ENCODE measurements at places on chromosomes 3 and 15.
A peak's percentile ranks its signal among the peaks of the same experiment; 100 is the strongest.

DNA sequence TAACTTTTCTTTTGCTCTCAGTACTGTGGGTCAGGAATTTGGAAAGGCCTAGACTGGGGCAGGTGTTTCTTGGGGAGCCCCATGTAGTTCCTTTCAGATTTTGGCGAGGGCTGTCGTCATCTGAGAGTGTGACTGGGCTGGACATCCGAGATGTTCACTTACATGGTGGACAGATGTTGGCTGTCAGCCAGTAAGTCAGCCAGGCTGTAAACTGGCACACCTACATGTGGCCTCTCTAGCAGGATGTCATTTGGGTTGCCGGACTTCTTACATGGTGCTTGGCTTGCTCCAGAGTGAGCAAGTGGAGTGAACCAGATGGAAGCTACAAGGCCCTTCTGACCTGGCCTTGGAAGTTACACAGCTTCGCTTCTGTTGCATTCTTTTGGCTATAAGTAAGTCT lies 20.7 kb downstream of the TATDN2 start:
- DNase-seq, result no peak

GRCh38 chr15:88258093-88258641 lies 1.6 kb upstream of the NTRK3 start:
- DNase-seq, result no peak

DNA sequence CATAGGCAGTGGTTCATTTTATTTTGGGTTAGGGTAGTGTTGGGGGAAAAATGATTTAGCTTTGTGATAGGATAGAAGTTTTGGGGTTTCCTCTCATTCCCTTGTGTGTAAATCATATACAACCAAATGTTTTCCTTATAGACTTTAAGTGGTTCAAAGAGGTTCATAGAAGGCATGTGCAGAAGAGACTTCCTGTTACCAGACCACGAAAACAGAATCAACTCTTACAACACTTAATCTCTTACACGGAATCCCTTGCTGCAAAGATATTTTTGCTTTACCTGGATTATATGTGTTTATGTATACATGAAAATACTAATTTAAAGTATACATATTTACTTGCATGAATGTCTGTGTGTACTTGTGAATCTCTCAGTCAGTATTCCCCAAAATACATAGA lies 2.9 kb downstream of the TMOD2 start:
- no peak for DNase-seq

- DNase-seq, result no peak
Measured at GRCh38 chr3:141388395-141388794, 20.1 kb downstream of the ZBTB38 start.

- no peak for DNase-seq
Measured at GRCh38 chr15:99426431-99427105, 139.2 kb upstream of the MEF2A start.

DNA sequence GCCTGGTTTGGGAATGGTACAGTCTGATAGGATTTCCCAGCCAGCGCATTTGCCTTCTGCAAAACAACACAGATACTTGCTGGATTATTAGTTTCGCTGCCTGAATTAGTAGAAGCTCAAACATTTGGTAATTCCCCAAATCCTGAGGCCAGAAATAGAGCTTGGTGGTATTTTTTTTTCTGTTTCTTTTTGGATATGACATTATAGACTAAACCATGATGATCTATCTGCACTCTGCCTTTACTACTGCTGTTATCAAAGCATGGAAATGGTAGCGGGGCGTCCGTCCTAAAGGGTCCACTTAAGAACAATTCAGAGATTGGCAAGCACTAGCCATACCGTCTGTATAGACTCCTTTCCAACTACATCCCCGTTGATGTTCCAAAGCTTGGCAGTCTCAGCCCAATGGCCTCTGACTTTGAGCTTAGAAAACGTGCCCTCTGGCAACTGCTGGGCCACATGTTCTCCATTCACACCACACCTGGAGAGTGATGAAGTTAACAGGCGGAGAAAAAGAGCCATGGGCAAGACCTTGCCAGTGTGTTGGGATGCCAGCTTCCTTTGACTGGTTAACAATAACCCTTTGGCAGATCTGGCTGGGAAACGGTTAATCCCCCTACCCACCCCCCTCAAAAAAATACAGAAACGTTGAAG lies 241.0 kb upstream of the NR2F2 start:
- DNase-seq, result no peak

DNA sequence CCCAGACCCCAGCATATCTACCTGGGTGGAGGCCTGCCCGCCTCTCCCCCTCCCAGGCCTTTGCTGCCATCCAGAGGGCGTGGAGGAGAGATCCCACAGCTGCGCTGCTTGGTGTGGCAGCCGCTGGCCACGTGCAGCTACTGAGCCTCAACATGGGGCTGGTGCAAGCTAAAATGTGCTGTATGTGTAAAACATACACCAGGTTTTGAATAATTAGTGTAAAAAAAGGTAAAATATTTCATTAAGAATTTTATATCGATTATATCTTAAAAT lies 95.8 kb downstream of the SEC22A start:
- no peak for DNase-seq

- DNase-seq, result no peak
Measured at GRCh38 chr3:20103731-20104130, 63.5 kb downstream of the KAT2B start.

GRCh38 chr3:123414973-123415775 lies 33.7 kb downstream of the ADCY5 start:
- DNase-seq, result no peak

GRCh38 chr15:75655931-75656330 lies 8.2 kb downstream of the SNX33 start:
- DNase-seq, result peak; percentile 98

DNA sequence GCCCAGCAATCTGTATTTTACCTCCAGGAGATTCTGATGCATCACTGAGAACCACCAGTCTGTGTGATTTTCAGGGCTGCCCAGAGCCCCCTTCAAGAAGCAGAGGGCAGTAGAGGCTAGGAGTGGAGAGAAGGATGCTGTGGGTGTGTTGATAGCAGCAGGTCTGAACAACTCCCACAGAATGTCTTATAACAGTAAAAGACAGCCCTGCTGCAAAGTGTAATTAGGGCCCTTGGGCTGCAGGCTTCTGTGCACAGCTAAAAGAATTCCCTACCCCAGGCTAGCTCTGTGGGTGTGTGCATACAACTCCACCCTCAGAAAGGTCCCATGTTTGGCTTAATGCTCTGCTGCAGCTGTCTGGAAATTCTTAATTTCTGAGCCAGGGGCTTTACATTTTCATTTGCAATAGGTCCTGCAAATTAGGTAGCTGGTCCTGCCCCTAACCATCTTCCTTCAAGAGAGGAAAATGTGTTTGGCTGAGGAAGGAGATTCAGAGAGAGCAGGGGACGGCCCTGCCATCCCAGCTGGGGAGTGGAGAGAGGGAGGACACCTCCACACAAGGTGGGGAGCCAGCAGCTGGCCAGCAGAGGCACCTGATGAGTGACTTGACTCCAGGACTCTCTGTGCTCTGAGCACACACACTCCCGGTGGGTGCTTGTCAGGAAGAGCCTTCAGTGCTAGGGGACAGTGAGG lies 43.2 kb upstream of the RAB6B start:
- no peak for DNase-seq

DNA sequence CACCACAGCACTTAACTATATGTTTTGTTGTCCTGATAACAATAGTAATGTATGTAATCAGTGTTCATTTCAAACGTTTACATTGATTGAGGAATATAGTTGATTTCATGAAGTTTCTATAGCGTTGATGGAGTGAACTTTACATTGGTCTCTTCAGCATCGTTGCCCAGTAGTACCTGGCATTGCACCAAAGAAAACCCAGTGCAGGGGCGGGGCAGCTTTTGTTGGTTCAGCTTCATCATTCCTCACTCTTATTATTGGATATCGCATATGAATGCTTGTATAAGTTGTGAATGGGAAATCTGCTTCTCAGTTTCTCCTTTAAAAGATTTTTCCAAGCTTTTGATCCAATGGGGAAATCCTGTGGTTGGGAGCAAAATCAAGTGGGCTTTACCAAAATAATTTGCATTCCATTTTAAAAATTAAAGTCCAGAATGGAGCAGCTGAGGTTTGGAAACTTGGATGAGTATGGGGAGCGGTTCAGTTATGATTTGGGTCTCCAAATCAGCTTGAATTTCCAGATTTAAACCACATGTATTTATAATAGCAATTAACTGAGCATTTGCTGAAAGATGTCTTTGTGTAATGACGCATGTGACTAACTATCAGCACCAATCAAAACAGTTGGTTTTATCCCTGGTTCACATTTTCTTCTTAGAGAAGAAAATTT lies 213.7 kb downstream of the ALCAM start:
- no peak for DNase-seq

DNA sequence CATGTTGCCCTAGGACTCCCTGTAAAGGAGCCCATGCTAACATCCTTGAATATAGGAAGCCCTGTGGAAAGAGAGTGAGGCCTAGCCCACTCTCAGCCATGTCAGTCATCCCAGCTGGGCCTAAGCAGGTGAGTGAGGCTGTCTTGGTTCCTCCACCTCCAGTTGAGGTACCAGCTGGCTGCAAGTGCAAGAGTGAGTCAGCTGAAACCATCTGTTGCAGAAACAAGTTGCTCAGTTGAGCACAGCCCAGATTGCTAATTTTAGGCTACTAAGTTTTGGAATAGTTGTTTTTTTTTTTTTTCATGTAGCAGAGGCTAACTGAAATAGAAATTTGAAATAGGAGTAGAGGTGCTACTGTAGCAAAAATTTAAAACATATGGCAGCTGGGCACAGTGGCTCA lies 43.7 kb upstream of the ADPGK start:
- peak; percentile 82 for DNase-seq

- no peak for DNase-seq
Measured at GRCh38 chr3:195285372-195285771, 14.4 kb upstream of the XXYLT1 start.

GRCh38 chr15:51770902-51771301 lies 19.5 kb downstream of the TMOD2 start:
- no peak for DNase-seq

DNA sequence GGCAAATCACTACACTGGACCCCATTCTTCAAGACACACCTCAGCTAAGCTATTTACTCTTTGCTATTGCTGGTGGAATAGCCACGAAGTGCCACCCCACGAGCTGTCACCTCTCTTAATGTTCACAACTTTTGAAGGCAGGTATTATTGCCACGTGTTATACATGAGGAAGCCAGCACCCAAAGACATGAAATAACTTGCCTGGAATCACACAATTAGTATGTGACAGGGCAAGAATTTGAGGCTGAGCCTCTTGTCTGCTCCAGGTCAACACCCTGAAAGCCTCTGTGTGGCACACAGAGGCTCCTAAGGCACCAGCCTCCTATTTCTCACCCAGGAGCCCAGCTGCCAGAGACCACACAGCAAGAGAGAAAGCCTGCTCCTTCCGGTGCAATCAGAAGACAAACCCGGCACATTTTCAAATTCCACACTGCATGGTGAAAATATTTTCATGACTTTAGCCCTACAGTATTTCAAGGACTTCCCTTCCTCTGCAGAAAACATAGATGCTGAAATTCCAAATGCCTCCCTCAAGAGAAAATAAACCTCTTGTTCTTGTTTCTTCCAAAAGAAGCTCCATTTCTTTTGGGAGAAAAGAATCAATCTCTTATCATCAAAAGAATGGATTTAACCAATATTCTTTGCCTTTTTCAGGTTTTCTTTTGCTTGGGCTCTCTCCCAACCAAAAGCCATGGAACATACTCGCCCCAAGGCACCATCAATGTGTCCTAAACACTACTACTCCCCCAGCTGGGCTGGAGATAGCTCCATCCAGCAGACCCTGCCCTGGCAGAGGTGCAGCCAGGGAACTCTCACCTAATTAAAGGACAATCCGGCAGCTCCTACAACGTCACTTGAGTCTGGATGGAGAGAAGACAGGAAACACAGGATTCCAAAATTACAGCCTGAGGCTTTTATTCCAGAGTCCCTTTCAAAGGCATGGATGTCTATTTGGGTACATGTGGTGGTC lies 84.7 kb upstream of the THBS1 start:
- DNase-seq, result no peak

DNA sequence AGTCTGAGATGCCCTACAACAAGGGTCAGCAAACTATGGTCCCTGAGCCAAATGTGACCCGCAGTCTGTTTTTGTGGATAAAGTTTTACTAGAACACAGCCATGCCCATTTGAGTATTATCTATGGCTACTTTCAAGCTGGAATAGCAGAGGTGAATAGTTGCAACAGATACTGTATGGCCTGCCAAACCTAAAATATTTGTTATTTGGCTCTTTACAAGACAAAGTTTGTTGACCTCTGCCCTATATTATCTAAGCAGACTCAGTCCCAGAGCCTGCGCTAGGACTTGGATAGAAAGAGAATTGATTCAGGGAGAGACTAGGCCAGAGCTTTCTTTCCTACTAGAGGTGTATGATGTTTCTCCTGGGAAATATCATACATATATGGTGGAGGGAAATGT lies 81.7 kb upstream of the NMNAT3 start:
- DNase-seq, result no peak

- no peak for DNase-seq
Measured at GRCh38 chr3:14457999-14458398, 55.6 kb downstream of the SLC6A6 start.

- DNase-seq, result no peak
Measured at GRCh38 chr3:17932136-17932771, 189.8 kb upstream of the TBC1D5 start.

- DNase-seq, result no peak
Measured at GRCh38 chr3:178703268-178703975, 167.2 kb downstream of the KCNMB2 start.

DNA sequence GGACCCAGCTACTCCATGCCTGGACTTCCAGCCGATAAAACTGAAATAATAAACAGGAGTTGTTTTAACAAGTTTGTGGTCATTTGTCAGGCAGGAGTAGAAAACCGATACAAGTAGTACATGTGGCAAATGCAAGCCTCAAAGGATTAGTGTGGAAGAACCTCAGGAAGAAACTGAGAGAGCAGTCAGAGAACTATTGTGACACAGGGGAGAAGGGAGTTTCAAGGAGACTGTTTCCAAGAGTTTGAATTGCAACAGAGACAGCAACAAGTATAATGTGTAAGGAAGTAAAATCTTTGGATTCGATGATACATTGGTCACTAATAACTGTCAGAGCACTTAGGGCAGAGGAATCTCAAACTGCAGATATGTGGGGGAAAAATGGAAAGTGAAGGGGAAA lies 450.6 kb upstream of the ARHGEF26 start:
- no peak for DNase-seq

- peak; percentile 34 for DNase-seq
Measured at GRCh38 chr15:94070356-94071295, 160.7 kb upstream of the MCTP2 start.

DNA sequence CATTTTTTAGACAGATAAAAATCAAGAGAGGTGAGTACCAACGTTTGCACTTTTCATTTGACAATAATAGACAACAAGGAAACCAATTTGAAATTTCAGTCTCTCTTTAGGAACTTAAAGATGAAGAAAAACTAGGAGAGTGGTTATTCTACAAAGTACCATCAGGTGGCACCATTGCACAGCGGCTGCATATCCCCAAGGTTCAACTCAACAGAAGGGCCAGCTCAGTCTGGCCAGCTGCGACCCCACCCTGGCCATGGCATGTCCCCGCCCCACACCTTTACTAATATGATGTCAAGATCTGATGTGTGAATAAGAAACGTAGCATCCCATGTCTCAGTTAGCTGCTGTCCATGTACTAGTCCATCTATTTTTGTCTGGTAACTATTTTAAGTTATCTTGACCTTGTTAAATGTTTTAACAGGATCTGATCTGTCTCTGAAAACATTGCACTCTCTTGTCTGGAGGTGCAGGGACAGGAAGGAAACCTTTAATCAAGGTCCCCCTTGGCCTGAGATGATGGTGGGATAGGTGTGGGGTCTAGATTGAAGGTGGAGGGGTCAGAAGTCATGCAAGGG lies 35.5 kb upstream of the CGNL1 start:
- DNase-seq, result no peak

- DNase-seq, result no peak
Measured at GRCh38 chr15:77139312-77139711, 68.4 kb upstream of the TSPAN3 start.

- DNase-seq, result no peak
Measured at GRCh38 chr3:163328680-163329079, 1749.6 kb downstream of the SI start.

Data from NCI-H2171 (cell line).